ENCODE measurements at places on chromosomes 4 and X. TPM values are rescaled to one million over a fixed set of nuclear protein-coding genes. Genes with fewer than 3 reads are reported as not detected.

DNA sequence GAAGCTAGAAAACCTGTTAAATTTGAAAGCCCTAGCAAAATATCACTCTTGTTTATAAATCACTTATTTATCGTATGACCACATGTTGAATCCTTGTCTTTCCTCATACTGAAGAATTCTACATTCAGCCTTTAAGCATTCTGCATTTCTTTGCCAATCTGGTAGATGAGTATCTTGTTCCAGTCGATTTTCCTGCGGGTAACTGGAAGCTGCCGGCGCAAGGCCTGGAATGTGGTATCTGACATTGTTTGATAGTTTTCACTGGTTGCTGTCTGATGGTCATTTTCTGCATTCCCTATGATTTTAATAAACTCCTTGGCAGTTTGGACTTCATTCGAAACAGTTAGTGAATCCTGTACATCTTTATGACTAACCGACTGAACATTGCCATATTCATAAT lies 13.7 kb upstream of the PHKA1 start:
- H3K27me3 ChIP-seq, result peaks cover 7% of the 10 kb centered on the region
- H3K36me3 ChIP-seq, result no peaks in the 10 kb centered on the region
- no peak overlapping the region for H3K27ac ChIP-seq
- H3K4me3 ChIP-seq, result no peak overlapping the region
- no peak for DNase-seq
- H3K4me1 ChIP-seq, result no peaks in the 10 kb centered on the region

- DNase-seq, result no peak
- H3K4me1 ChIP-seq, result no peaks in the 10 kb centered on the region
- no peak overlapping the region for H3K27ac ChIP-seq
- no peaks in the 10 kb centered on the region for H3K36me3 ChIP-seq
- no peak overlapping the region for H3K4me3 ChIP-seq
- peaks cover 2% of the 10 kb centered on the region for H3K27me3 ChIP-seq
Observed at GRCh38 chr4:149140841-149141240, 674.8 kb downstream of the IQCM start.

DNA sequence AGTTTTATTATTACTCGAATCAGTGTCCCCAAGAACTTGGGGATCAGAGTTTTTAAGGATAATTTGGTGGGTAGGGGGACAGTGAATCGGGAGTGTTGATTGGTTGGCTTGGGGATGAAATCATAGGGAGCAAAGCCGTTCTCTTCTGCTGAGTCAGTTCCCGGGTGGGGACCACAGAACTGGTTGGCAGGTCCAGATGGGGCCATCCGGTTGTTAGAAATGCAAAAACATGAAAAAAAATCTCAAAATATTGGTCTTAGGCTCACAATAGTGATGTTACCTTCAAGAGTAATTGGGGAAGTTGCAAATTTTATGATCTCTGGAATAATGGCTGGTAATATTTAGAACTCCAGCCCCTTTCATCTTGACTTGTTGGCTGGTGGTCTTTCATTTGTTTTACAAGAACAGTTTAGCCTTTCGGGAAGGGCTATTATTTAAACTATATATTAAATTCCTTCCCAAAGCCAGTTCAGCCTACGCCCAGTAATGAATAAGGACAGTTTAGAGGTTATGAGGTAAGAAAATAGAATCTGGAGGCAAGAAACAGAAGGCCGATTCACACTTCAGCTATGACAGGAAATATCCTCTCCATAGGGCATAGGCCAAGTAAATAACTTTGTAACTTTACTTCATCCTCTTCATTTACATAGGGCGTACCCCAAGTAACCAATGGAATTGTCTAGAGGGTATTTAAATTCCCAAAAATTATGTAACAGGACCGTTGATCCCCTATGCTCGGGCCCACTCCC lies 164.1 kb upstream of the STS start:
- no peak for DNase-seq
- H3K4me3 ChIP-seq, result no peak overlapping the region
- H3K4me1 ChIP-seq, result no peaks in the 10 kb centered on the region
- H3K27me3 ChIP-seq, result no peaks in the 10 kb centered on the region
- H3K27ac ChIP-seq, result no peak overlapping the region
- no peaks in the 10 kb centered on the region for H3K36me3 ChIP-seq

DNA sequence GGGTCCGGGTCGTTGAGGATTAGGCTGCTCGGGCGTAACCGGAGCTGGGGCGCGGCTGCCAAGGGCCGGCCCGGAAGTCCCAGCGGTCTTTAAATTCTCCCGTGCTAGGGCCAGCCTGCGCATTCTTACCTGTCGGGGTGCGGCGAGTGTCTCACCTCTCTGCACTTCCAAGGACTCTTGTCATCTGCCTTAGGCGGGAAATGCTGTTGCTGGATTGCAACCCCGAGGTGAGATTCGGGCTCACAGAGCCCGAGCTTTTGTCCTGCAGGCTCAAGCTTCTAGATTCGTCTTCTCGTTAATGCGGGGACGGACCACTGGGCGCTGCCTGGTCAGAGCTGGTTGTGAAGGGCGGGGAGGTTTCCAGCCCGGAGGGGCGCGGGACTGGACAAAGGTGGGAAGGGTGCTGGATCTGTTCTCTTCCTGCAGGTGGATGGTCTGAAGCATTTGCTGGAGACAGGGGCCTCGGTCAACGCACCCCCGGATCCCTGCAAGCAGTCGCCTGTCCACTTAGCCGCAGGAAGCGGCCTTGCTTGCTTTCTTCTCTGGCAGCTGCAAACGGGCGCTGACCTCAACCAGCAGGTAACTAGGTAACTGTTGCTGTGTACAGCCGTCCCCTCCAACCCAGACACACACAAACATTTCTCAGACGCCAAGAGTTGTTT lies at the start of gene ANKRD37:
Gene ANKRD37 (plus strand): TSS at position 118 of the 662 bp plus-strand sequence. CDS start 83 bp downstream, at position 201.
- H3K36me3 ChIP-seq, result peaks cover 36% of the 10 kb centered on the region
- DNase-seq, result no peak
- H3K4me3 ChIP-seq, result peak within 1 kb of the TSS; percentile 93
- no peaks in the 10 kb centered on the region for H3K27me3 ChIP-seq
- peak within 1 kb of the TSS; percentile 99 for H3K27ac ChIP-seq

- H3K4me3 ChIP-seq, result no peak overlapping the region
- H3K36me3 ChIP-seq, result no peaks in the 10 kb centered on the region
- no peaks in the 10 kb centered on the region for H3K4me1 ChIP-seq
- no peak overlapping the region for H3K27ac ChIP-seq
- no peak for DNase-seq
Observed at GRCh38 chr4:159016593-159017024, 86.3 kb upstream of the RAPGEF2 start.

- H3K27ac ChIP-seq, result no peak overlapping the region
- H3K36me3 ChIP-seq, result peaks cover 2% of the 10 kb centered on the region
- no peaks in the 10 kb centered on the region for H3K4me1 ChIP-seq
- H3K4me3 ChIP-seq, result no peak overlapping the region
- no peak for DNase-seq
- no peaks in the 10 kb centered on the region for H3K27me3 ChIP-seq
Observed at GRCh38 chr4:42412251-42412650, 15.0 kb downstream of the SHISA3 start.

GRCh38 chrX:47664737-47665136 lies 5.8 kb upstream of the UXT start:
- H3K4me1 ChIP-seq, result peaks cover 9% of the 10 kb centered on the region
- no peaks in the 10 kb centered on the region for H3K27me3 ChIP-seq
- no peak for DNase-seq
- peaks cover 2% of the 10 kb centered on the region for H3K36me3 ChIP-seq
- H3K27ac ChIP-seq, result no peak overlapping the region

DNA sequence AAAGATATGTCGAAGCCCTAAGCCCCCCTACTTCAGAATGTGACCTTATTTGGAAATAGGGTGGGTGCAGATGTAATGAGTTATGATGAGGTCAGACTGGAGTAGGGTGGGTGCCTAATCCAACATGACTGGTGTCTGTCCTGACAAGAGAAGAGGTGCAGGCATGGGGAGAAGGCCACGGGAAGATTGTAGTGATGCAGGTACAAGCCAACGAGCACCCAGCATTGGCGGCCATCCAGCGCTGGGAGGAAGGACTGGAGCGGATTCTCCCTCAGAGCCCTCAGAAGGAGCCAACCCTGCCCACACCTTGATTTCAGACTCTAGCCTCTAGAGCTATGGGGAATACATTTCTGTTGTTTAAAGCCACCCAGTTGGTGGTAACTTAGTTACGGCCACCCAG lies 237.2 kb downstream of the EVC2 start:
- H3K4me3 ChIP-seq, result no peak overlapping the region
- H3K36me3 ChIP-seq, result no peaks in the 10 kb centered on the region
- H3K27me3 ChIP-seq, result no peaks in the 10 kb centered on the region
- DNase-seq, result no peak
- no peak overlapping the region for H3K27ac ChIP-seq

Gene MAMLD1
- total RNA-seq, result 2.5 TPM
